ENCODE measurements at places on chromosomes 11 and 22.

DNA sequence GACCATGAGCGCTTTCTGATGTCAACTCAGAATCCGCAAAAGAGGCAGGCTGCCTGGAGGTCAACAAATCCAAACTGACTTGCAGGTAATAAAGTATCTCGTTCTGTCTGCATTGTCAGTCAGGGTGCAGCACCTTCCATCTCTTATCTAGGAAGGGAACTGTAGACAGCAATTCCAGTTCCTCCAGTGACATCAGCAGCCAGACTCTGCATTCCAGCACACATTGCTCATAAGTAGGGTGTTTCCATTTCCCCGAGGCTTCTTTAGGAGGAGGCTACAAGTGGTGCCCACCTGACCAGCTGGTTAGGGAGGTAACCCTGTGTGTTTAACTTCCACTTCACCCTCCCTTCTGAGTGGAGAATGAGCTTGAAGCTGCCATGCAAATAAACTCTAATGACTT, 53.3 kb downstream of the NTM start:
- DNase-seq, result no peak

DNA sequence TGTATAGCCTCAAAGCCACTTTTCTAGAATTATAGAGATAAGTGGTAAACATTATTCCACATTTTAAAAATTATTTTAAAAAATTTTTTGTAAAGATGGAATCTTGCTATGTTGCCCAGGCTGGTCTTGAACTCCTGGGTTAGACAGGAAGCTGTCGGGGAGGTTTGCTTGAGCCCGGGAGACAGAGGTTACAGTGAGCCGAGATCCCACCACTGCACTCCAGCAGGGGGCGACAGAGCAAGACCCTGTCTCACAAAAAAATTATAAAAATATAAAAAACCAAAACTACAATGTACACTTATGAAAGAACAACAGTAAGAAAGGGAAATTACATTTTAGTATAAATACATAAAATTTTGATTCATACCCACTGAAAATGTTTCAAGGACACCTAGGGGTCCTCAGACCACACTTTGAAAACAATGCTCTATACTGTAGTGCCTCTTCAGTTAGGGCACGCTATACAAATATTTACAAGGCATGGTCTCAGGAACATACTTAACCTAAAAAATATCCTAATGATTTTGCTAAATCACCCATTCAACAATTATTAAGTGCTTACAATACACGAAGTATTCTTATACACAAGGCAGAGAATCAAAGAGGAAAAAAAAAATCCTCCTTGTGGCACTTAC, 111.2 kb downstream of the MRTFA start:
- no peak for DNase-seq

DNA sequence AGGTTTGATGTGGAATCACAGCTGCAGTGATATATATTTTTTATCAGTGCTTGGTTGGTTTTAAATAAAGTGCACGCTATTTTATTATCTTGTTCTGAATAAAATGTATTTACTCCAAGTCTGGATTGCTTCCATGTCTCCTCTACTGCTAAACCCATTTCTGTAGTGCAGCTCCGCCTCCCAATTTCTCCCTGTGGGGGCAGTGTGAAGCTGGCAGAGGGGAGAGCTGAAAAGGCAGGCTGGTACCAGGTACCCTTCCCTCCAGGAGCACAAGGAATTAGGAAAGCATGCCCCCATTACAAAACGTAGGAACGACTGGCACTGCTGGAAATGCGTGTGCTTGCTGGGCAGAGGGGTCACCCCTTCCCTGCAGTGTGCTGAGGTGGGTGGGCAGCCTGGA, 934 bp upstream of the TMEM132A start:
- DNase-seq, result no peak

- DNase-seq, result peak; percentile 47
These were observed 23.9 kb upstream of the SCGB1A1 start for GRCh38 chr11:62394825-62395538.

DNA sequence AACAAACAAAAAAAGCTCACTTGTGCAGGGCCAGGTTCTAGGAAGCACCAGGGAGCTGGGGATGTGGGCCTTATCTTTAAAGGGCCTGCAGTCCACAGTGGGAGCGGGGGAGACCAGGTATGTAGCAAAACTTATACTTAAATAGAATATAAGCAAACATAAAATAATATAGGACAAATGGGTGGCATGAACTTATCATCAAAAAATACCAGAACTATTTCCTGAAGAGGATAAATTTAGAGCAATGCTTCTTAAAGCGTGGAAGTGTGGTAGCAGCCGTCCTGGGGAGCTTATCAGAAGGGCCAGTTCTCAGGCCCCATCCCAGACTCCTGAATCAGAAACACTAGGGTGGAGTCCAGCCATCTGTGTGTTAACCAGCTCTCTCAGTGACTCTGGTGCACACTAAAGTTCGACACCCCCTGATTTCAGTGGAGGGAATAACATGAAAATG, 9.3 kb downstream of the VPS26B start:
- no peak for DNase-seq

GRCh38 chr22:19912271-19912999, 29.1 kb upstream of the COMT start:
- no peak for DNase-seq

GRCh38 chr11:36051235-36052144, 107.6 kb downstream of the LDLRAD3 start:
- DNase-seq, result no peak

DNA sequence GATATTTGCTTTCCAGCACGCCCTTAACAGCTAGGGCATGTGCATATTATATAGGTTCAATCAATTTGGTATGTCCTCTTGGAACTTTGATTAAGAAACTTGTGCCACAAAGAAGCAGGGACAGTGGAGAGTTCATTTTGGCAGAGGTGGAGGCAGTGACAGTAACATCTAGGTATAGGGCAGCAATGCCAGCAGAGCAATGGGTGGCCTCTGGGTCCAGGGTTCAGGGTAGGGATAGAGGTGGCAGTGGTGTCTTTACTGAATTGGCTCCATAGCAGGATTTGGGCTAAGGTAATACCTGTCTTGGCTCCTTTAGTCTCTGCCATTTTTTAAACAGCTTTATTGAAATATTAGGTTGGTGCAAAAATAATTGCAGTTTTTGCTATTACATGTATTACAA, 24.4 kb upstream of the POLD3 start:
- no peak for DNase-seq

GRCh38 chr22:39236321-39237317, 8.2 kb downstream of the PDGFB start:
- DNase-seq, result no peak

GRCh38 chr11:95521133-95521542, 268.4 kb downstream of the FAM76B start:
- DNase-seq, result no peak

DNA sequence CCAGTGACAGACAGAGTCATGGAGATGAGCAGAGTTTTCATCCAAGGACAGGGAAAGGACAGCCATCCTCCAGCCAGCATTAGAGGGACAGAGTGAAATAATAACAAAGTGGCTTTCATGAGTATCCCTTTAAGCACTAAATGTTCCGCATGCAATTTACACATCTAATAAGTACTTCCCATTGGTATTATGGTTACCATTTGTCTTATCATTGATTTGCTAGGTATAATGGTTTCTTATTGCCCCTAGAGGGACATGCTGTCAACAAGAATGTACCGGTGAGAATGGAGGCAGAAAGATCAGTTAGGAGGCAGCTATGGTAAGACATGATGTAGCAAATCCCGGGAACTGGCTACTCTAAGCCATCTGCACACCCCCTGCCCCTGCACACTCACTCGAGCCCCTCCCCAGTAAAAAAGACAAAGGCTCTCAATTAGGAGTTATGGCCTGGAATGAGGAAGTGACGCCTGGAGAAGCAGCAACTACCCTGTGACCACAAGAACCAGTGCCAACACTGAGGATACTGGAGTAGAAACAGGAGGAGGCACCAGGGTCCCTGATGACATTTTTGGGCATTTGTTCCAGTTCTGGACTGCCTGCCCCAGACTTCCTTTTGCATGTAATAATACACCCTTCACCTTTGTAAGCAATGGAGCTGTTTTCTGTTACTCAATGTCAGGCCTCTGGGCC, 30.2 kb upstream of the HMGXB4 start:
- DNase-seq, result no peak

GRCh38 chr11:117375960-117376359, 48.3 kb downstream of the CEP164 start:
- DNase-seq, result no peak

DNA sequence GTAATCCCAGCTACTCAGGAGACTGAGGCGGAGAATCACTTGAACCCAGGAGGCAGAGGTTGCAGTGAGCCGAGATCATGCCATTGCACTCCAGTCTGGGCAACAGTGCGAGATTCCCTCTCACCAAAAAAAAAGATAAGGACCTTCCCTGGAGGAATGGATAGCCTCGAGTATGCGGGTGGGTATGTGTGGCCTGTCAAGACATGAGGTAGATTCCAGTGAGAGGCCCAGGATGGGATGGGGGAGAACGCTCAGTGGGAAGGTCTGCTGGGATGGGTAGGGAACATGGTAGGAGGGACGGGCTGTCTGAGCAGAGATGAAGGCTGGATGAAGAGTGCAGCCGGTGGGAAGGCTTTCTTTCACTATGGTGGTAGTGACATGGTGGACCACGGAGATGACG, 39.0 kb upstream of the YWHAH start:
- no peak for DNase-seq

GRCh38 chr11:16789063-16789420, 50.6 kb downstream of the C11orf58 start:
- no peak for DNase-seq

GRCh38 chr11:69151836-69152235, 3.9 kb upstream of the SMIM38 start:
- DNase-seq, result no peak

DNA sequence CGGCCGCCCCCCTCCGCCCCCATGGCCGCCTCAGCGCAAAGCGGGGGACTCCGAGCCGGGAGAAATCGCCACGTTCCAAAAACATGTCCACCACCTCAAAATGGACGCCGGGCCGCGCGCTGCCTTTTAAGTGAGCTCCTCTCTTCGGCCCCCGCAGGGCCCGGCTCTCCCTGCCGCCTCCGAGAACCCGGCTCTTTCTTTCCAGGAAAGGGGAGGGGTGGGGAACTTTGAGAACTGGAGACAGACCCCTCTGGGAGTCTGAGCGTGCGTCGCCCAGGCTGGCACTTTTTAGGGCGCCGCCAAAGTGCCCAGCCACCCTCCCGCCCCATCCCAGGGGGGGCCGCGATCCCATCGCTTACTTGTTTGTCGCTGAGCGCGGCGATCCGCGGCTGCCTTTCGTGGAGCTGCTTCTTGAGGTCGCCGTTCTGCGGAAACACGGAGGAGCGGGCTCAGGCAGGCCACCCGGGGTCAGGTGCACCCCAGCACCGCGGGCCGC, 1.6 kb downstream of the PHF21B start:
- DNase-seq, result no peak

GRCh38 chr11:61826930-61827570, 1.1 kb upstream of the FADS2 start:
- no peak for DNase-seq

GRCh38 chr11:32891657-32892354, 805 bp upstream of the QSER1 start:
- DNase-seq, result no peak

GRCh38 chr11:34680918-34681586, 60.2 kb downstream of the EHF start:
- no peak for DNase-seq
